T-helper 2 cell treated with Interferon-gamma antibody and Interleukin-4, amounts not matched to agents 5 μg/mL and 100 μg/mL, for 36 hours (primary cell): ENCODE measurements at places on chromosomes 12 and 14.

DNA sequence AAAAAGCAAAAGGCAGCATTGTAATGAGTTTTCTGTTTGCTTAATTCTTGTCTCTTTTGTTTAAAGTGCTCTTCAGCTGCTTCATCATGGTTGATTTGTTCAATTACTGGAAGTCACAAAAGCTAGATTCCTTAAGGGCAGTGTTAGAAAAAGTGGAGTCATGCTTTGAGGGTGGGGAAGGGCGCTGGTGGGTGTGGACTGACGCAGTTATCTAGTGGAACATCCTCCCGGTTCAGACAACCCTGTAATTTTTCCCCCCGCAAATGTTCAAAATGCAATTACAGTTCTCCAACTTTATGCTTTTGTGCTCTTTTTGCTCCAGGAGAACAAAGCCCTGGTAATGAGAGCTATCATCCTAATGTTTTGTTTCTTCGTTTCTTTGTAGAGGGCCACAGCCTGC, 2.1 kb downstream of the AKAP6 start:
- DNase-seq = no peak

- no peak for DNase-seq
Observed at GRCh38 chr12:79690142-79690637, 574 bp downstream of the PAWR start.

DNA sequence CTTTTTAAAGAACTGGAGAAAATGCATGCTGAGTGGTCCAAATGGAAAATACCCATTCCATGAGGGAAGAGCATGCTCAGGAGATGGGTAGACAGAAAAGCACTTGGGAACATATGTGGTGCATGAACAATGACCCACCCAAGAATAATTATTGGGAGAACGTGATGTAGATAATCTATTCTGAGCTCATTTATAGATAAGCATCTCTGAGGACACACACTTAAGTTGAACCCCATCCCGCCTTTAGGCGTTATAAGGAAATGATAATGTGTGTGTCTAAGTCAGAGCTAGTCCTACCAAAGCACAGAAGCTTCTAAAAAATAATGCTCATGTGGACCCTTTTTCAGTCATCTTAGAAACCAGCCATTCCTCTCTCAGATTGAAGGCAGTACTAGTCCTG, 189.9 kb downstream of the KTN1 start:
- no peak for DNase-seq

GRCh38 chr14:102464846-102465341, 44.7 kb downstream of the ANKRD9 start:
- DNase-seq = no peak

- no peak for DNase-seq
Observed at GRCh38 chr12:116881877-116882507, 751 bp upstream of the HRK start.

DNA sequence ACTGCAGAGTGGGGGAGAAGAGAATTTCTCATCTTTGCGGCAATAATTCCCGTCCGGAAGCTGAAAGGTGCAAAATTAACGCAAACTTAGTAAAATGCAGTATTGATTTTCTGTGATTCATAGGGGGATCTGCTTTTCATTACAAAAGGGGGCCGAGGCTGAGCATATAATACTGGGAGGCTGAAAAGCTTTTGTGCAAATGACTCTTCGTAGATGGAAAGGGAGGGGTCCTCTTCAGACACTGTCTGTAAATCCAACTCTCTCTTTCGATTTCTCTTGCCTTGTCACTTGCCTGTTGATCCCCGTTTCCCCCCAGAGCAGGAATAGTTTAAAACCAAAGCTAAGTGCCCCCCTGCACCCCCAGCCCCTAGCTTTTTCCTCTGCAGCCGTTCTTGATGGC, 258.2 kb downstream of the VRK1 start:
- DNase-seq = no peak

- DNase-seq = no peak
Observed at GRCh38 chr14:24959791-24960331, 90.1 kb downstream of the STXBP6 start.

- DNase-seq = no peak
Observed at GRCh38 chr12:53603804-53604203, 22.4 kb downstream of the ATF7 start.

GRCh38 chr14:86712176-86712575, 1182.2 kb downstream of the FLRT2 start:
- no peak for DNase-seq

- no peak for DNase-seq
Observed at GRCh38 chr14:73369428-73369827, 88.9 kb downstream of the NUMB start.

DNA sequence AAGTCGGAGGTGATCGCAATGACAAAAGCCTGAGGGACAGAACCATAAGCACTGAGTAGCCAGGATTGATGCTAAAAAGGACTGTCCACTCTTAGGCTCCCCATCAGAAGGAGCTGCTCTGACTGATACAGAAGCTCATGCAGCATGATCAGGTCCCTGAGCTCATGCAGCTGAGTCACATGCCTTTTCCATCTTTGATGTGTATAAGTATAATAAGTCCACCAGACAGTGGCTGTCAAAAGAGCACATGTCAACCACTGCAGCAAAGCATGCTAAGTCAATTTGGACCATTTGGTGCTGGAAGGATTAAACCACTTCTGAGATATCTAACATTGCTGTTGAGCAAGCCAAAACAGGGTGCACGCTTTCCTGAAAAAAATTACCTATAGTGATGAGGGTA, 144.1 kb downstream of the NTF3 start:
- no peak for DNase-seq

DNA sequence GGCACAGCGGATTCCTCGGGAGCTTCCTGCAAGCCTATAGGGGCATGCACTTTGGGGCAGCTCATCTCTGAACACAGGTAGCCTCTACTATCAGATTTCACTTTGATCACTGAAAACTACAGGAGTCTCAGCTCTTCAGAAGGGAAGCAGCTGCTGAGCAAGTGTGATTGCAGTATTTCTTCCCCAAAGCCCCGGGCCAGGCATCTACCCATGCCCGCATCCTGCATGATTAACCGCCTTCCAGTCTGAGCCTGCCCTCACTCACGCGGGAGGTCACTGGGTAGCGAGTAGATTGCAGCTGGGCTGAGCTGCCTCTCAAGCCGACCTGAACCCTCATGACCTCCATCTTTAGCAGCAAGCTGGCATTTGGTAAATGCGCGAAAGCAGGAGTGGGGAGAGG, 334.7 kb downstream of the DPF3 start:
- DNase-seq = no peak
